ENCODE measurements at places on chromosomes 2 and 18.

- DNase-seq = no peak
These were observed 50.4 kb downstream of the UXS1 start for GRCh38 chr2:106143495-106144215.

DNA sequence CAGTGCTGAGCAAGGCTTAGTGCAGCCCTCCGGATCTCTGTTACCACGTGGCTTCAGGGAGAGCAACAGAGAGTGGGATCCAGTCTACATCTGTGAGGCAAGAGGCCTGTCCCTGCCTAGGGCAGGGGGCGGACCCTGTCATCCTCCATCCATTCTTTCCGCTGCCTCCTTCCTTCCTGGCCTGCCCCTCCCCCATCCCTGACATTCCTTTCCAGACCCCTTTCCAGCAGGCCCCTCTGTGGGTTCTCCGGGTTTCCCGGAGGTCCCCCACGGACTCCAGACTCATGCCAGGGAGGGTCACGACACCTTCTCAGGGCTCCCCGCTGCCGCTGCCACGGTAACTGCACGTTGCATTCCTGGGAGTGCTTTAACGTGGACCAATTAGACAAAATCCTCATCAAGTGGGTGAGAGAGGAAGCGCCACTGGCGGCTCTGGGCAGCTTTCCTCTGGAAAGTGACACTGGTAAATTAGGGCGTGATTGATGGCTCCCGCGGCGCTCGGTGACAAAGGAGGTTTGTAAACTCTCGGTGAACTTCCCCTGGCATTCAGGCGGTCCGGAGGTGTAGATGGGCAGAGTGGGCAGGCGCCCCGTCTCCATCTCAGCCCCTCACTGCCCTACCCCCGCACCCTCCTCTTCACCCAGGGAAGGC, 11.4 kb downstream of the ATOH8 start:
- peak; percentile 37 for DNase-seq

GRCh38 chr18:37207343-37207742, 358.3 kb downstream of the CELF4 start:
- DNase-seq = no peak

DNA sequence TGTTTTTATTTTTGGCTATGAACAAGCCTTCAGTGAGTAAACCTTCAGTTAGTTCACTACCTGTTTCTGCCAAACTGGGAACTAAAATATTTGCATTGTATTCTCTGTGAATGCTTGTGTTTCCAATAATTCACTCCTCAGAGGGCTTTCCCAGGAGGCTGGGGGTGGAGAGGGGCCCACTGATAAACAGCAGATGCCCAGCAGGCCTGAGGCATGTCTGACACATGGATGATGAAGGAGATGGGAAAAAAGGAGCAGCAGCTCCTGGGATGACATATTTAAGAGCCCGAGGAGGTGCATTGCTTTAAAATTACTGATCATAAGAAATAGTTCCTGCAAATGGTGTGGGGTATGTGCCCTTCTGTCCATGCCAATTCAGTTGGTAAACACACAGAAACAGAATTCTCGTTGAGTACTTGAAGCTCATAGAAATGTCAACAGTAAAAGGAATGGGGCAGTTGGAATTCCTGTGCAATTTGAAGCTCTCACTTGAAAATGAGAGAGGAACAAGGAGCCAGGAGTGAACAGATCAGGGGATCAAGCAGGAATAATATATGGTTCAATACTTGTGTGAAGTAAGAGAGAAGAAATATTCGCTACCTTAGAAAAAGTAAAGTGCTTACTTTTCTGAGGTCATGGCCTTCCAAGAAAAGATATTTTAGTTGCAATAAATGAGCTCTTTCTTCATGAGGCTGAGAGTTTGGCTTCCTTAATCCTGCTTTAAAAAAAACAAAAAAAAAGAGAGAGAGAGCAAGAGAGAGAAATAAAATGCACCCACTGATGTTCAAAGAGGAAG, 22.0 kb upstream of the HNMT start:
- peak; percentile 50 for DNase-seq

DNA sequence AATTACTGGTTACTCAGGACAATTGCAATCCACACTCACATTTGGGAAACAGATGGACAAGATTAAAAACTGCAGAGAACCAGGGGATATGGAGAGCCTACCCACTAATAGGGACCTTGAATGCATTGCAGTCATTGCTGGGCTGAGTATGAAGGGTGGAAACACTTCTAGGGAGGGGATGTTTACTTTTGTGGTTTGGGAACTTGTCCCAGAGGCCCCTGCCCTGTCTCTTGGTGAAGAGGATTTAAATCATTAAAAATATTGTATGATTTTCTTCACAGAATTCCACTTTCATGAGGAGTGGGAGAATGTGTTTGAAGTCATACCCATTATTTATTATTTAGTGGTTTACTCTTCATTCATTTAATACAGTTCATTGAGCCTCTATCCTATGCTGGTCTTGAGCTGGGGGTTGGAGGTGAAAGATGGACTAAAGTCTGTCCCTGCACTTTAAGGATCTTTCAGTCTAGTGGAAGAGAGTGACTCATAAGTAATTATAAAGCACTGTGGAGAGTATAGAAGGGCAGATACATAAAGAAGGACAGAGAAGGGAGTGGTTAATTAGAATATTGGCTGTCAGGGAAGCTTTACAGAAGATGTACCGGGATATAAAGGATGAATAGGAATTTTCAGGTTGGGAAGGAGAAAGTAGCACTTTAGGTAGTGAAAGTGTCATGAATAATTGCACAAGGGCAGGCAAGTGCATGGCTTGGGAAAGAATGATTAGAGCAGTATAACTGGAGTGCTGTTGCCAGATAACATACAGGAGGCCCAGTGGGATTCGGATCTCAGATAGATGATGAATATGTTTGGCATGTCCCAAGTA, 313.4 kb downstream of the LPIN1 start:
- DNase-seq = no peak

- DNase-seq = no peak
These were observed 82.0 kb downstream of the DCDC2C start for GRCh38 chr2:3785220-3785889.

GRCh38 chr18:71743634-71744033, 800.5 kb downstream of the CBLN2 start:
- no peak for DNase-seq

GRCh38 chr2:37851828-37852584, 73.1 kb upstream of the RMDN2 start:
- DNase-seq = no peak

DNA sequence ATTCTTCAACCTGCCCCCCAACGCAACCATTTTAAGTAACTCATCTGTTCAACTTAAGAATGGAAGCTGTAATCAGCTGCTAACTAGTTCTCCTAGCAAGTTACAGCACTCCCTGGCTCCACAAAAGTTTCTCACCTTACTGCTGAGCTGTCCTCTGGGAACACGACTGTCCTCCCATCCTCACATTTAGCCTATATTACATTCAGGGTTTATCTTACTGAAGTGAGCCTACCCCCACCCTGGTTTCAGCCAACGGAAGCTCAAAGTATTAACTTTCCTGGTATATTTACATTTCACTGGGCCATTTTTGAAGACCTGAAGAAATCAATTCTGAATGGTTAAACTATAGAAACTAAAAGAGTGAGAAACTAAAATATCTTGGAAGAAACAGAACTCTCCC, 64.9 kb upstream of the TANK start:
- DNase-seq = no peak

DNA sequence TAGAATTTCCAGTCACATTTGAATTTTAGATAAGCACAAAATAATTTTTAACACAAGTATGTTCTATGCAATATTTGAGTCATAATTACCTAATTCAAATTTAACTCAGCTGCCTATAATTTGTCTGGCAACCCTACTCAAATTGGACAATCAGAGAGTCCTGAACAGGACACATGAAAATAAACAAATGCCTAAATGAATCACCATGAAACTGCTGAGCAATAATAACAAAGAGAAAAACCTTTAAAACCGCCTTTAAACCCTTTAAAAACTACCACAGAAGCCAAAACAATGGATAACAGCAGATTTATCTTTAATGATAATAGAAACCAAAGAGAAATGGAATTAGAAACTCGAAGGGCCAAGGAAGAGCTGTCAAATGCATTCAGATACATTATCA, 39.5 kb downstream of the ARL4C start:
- no peak for DNase-seq

GRCh38 chr2:127067620-127068350, 39.2 kb downstream of the BIN1 start:
- peak; percentile 65 for DNase-seq

DNA sequence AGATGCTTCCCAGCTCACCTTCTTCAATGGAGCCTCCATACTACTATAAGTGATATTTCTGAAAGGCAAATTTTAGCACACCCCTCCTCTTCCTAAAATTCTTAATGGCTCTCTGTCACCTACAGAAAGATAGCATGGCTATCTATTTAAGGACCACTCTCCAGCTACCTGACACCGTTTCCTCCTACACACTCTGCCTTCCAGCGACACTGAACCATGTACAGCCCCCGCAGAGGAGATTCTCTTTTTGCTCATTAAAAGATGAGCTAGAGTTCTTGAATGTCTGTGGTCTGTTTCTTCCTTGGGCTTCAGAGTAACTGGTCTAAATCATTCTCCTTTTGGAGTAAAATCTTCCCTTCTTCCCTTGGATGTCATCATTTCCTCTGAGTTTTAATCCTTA, 38.4 kb upstream of the GAREM1 start:
- DNase-seq = no peak

DNA sequence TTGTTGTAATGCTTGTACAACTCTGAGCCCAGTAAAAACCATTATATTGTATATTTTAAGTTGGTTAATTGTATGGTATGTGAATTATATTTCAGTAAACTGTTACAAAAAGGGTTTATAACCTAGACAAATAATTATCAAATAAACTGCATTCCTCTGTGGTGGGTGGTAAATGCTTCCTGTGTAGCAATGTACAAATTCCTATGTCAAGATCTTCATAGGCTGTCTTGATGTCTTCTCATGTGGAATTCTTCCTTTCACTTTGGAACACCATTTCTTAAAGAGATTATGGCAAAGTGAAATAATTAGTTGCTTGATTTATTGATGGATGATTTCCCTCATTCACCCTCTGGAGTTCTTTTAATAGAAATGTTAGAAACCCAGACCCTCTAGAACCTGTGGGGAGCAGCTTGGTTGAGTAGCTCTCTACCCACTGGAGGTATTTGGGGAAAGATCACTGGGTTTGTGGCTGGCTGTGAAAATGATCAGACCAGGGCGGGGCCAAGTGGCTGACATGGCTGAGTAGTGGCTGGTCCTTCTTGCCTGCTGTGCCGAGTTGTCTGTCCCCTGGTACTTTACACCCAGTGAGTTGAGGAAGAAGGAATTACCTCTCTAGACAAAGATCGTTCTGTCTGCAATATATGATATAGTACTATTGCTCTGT, 22.4 kb upstream of the MGAT5 start:
- no peak for DNase-seq

DNA sequence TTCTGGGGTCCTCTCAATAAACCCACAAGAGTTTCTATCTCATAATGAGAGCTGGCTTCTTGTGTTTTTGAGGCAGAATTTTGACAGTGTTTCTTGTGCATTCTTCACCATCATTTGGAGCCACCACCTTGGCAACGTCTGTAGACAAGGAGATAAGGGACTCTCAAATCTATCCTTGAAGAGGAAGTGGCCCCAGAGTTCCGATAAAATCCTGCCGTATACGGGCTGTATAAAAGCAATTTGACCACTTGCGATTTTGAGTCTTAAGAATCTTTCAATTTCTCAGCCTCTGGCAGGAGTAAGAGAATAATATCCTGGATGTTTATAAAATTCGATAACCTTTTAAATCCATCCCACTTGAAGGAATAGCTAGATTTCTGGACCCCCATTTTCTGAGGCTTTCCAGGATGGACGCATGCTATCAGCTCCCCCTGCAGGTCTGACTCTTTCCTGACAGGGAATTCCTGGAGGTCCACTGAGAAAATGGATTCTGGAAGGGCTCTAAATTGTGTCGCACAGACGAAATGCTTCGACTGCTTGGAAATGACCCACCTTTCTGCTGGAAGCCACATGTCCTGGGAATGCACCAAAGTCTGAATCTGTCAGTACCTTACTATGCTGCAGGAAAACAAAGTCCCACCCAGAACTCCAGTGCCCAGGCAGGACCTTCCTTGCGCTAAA, 54.1 kb downstream of the E2F6 start:
- DNase-seq = peak; percentile 84

GRCh38 chr2:1701556-1702185, 42.6 kb downstream of the PXDN start:
- DNase-seq = peak; percentile 19

GRCh38 chr2:211114826-211115455, 558.5 kb downstream of the CPS1 start:
- peak; percentile 1 for DNase-seq

All from lung (tissue), 17 donors.